Endothelial cell of umbilical vein (primary cell): ENCODE measurements at places on chromosomes 7 and 10.

DNA sequence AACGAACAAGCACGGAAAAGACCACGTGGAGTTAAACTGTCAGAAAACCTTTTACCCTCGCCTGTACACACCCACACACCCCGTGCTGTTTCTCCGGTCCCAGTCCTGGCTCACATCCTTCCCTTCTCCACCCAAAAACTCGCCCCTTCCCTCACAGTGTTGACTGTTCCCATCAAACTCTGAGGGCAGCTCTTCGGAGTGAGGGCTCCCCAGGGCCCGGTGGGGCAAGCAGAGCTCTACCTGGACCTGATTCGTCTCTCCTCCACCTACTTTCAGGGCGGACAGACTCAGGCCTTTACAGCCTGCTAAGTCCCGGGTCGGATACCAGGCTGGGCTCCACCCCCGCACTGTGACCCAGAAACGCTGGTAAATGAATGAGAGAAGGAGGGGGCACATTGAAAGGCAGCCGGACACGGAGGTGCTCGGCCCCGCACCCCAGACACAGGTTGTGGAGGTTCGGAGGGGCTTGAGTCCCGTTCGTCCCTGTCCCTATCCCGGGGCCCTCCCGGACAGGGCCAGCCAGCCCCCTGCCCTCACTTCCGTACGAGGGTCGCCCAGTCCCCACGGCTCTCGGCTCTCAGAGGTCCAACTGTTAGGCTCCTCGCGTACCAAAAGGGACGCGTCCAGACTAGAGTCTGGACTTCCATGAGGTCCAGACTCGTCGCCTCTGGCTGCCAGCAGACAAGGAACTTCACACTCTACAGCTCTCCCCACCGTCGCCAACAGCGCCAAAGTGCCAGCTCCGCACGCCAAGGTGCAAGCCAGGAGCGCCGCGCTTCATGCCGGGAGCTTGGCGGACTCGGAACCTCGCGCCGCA, 31.7 kb upstream of the ASL start:
- peak; percentile 33 for DNase-seq

- no peak for DNase-seq
These were observed 118.1 kb upstream of the SEM1 start for GRCh38 chr7:96827701-96828100.

DNA sequence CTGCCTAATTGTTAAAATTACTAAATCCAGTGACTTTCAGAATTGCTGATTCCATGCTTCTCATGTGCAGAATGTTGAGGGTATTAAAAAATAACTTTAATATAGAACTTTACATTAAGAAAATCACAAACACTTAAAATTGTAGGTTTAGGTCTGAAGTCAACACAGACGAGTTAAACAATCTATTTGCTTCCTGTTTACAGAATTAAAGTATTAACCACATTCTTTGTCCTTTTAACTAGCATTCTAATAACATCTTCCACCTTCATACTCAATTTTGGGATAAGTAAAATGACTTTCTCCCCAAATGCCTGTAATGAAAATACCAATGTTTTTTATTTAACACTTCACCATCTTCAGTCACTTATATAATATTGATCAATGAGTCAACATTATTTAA, 2.2 kb downstream of the ITGB1 start:
- DNase-seq = no peak

- no peak for DNase-seq
These were observed 248.9 kb upstream of the LRRN3 start for GRCh38 chr7:110841840-110842545.

- no peak for DNase-seq
These were observed 169.8 kb downstream of the EGFR start for GRCh38 chr7:55188590-55189138.

DNA sequence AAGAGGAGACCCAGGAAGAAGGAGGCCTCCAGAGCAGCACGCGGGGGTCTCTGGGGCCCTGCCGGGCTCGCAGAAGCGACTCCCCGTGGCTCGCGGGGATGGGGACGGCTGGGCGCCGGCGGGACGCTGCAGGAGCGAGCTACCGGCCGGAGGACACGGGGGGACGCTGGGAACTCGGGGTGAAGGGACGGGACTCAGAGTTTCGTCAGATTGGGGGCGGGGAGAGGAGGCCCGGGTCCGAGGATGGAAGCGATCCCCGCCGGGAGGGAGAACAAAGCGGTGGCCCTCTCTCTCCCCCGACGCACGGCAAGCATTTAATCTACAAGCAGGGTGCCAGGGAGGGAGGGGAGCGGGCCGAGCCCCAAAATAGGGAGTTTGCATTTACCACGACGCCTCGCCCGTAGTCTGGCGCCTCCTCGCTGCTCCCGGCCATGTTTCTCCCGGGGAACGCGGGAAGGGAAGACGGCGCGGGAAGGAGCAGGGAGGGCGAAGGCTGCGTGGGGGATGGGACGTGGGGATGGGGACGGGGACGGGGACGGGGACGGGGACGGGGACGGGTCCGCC, at the start of gene PRTFDC1:
Gene PRTFDC1, minus strand, starts transcription at position 464 of the 564 bp plus-strand sequence. Its CDS starts 31 bp downstream, at position 433.
- DNase-seq = peak; percentile 40

GRCh38 chr7:143492799-143493739, 15.4 kb downstream of the TAS2R41 start:
- peak; percentile 24 for DNase-seq

GRCh38 chr10:102645388-102645740, 1.1 kb downstream of the TRIM8 start:
- DNase-seq = peak; percentile 85

DNA sequence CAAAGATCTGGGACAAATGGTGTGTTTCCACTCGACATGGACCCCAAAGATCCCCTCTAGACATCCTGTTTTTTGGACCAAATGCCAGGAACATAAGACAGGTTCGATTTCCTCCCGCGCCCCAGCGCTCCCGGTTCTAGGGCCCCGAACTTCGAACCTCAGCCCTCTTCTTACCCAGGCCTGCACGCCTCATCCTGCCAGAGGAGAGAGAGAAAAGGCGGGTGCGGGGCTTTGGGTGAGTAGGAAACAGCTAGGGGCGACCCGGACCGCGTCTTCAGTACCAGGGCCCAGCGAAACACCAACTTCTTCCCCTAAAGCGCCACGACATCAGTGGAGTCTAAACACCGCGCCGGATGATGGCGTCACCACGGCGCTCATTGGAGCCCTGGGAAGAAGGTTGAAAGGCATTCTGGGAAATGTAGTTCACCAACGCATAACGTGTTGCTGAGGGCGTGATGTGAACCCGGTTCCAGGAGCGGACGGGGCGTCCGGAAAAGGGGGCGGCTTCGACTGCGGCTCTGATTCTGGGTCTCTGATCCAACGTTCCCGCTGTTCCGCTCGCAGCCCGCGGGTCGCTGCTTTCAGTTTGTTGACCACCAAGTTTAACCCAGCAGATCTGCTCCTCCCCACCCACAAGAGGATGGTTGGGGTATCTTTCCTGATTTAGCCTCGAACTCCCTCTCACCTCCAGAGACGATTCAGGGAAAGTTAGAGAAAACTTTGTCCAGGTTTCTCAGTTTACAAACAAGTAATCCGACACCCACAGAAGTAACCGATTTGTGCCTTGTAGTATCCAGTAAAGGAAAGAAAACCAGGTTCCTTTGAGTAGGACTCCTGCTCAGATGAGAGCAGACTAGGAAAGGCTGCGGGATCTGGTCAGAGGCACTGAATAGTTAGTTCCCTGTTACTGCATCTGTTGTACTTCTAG, at the start of gene BET1:
Gene BET1, minus strand, starts transcription at position 332 of the 928 bp plus-strand sequence. Its CDS starts 139 bp downstream, at position 193.
- peak; percentile 96 for DNase-seq

- no peak for DNase-seq
These were observed 25.8 kb downstream of the POLL start for GRCh38 chr10:101562231-101562630.

DNA sequence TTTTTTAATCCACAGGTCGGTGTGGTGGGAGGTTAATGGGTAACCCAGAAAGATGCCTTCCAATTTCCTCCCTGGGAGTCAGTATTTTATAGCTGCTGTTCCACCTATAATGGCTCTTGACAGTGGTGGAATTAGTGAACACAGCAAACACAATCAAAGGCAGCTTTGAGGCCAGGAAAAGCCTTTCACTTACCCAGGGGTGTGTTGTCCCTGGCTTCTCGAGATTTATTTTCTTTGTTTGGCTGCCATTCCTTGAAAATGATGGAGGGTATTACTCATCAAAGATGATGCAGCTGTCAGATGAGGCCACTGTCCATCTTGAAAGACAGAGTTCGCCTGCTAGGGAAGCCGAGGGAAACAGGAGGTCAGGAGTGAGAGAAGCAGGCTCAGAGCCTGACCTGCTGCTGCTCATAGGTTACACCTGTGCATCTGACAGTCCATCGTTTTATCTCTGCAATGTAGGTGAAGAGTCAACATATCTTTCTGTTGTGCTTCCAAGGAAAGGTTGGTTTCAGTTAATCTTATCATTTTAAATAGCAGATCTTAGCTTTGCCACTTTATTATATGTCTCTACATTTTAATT, 221.6 kb downstream of the XPNPEP1 start:
- DNase-seq = no peak

DNA sequence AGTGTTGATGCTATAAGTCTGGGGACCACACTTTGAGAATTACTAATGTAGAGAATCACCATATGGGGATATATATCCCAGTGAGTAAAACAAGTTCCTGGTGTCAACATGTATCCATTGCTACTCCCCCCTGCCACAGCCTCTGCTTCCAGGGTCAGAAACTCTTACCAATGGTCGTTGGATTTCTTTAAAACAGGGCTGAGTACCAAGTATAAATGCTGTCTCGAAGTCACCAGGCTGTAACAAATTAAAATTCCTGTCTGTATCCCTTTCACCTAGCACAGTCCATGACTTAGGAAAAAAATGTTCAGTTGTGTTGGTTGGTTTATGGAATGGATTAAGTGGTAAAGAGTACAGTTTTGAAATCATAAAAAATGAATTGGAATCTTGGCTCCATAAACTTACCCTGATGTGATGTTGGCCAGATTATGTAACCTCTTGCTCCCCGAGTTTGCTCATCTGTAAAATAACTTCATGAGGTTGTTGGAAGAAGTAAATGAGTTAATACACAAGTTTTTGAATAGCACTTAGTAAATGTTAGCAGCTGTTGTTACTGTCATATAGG, 364.0 kb upstream of the LRGUK start:
- no peak for DNase-seq

DNA sequence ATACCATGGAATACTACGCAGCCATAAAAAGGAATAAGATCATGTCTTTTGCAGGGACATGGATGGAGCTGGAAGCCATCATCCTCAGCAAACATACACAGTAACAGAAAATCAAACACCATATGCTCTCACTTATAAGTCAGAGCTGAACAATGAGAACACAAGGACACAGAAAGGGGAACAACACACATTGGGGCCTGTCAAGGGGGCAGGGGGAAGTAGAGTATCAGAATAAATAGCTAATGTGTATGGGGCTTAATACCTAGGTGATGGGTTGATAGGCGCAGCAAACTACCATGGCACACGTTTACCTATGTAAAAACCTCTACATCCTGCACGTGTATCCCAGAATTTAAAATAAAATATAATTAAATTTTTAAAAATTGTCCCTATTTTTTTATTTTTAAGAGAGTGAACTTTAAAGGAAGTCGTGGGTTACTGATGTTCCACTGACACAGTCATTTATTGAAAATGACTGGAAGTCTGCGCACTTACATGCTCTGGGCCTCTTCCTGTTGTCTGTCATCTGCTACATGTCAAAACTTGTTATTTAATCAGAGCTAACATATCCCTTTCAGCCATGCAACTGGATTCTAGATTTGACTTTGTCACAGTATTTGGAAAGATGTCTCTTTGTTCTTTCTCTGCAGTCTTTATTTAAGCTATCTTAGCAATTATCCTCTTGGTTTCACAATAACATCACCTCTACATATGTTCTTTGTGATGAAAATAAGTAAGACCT, 73.7 kb upstream of the ABCB5 start:
- DNase-seq = no peak

DNA sequence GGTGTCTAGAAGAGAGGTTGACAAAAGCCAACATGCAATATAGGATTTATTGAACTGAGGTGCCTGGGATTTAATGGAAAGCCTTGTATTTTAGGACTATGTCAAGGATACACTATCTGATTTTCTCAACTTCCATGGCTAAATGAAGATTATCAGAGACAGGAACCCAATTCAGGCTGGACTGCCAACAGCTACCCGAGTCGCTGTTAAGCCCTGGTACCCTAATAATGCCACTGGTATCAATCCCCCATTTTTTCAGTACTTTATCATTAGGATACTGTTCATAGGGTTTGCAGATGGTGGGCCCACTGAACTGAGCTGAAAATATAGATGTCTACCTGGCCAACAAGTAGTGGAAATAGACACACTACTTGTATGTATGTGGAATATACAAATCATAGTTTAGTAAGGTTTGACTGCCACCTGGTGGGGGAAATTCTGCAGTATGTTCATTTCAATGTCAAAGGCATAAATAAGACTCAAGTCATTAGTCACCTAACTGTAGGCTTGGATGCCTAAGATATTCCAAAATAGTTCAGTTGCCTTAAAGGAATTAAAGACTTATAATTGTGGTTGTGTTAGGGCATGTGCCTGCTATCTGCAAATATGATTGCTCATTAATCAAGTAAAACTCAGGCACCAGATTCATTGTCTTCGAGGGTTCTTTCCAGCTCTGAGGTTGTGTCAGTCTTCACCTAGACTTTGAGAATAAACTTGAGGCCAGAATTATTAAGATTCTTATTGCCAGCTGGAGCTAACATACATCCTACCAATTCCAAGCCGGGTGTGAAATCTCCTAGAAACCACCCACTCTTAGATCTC, 34.1 kb upstream of the NOBOX start:
- DNase-seq = peak; percentile 83

- no peak for DNase-seq
These were observed 17.3 kb downstream of the VWDE start for GRCh38 chr7:12386313-12386740.

- DNase-seq = no peak
These were observed 130.3 kb downstream of the PKD1L1 start for GRCh38 chr7:47817917-47818316.

GRCh38 chr7:82263920-82264782, 179.4 kb downstream of the CACNA2D1 start:
- DNase-seq = no peak

- DNase-seq = no peak
These were observed 11.7 kb upstream of the GPAM start for GRCh38 chr10:112195224-112195623.

GRCh38 chr7:71665716-71666115, 533.8 kb downstream of the GALNT17 start:
- no peak for DNase-seq

- DNase-seq = no peak
These were observed 450.7 kb downstream of the PARD3 start for GRCh38 chr10:34364253-34365037.

GRCh38 chr10:121570315-121570714, 27.9 kb downstream of the FGFR2 start:
- DNase-seq = no peak

- DNase-seq = no peak
These were observed 8.8 kb upstream of the TRPV6 start for GRCh38 chr7:142894112-142894984.

GRCh38 chr7:81501220-81501619, 268.6 kb downstream of the HGF start:
- peak; percentile 40 for DNase-seq
